Brain (organoid and tissue), 16 donors: ENCODE measurements at places on chromosomes 1 and 21.

DNA sequence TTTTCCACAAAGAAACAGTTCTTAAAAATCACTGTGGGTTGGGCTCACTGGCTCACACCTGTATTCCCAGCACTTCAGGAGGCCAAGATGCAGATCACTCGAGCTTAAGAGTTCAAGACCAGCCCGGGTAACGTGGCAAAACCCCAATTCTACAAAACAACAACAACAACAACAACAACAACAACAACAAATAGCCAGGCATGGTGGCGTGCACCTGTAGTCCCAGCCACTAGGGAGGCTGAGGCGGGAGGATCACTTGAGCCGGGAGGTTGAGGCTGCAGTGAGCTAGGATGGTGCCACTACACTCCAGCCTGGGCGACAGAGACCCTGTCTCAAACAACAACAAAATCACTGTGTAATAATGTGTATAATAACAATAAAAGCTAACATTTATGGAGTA lies 40.8 kb downstream of the CDCP2 start:
- DNase-seq: no peak

DNA sequence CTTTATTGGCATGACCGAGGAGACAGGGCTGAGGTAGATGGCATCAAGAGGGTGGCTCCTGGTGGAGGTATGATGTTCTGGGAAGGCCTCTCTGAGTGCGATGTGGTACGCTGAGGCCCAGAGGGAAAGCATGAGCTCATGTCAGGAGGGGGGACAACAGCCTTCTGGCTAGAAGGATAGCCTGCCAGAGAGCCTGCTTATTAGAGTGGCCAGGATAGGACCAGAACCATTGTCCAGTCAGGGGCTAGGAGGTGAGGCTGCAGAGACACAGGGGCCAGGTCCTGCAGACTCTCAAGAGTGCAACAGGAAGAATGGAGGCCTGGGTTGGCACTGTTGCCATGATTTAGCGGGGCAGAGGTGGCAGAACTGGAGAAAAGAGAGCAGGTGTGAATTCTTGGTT lies 7.3 kb downstream of the ADARB1 start:
- no peak for DNase-seq

GRCh38 chr1:52032785-52033131 lies 852 bp downstream of the KTI12 start:
- no peak for DNase-seq

- DNase-seq: no peak
Observed at GRCh38 chr1:244231193-244231571, 180.1 kb downstream of the ZBTB18 start.

GRCh38 chr21:38760762-38761155 lies 45.0 kb upstream of the ETS2 start:
- no peak for DNase-seq

DNA sequence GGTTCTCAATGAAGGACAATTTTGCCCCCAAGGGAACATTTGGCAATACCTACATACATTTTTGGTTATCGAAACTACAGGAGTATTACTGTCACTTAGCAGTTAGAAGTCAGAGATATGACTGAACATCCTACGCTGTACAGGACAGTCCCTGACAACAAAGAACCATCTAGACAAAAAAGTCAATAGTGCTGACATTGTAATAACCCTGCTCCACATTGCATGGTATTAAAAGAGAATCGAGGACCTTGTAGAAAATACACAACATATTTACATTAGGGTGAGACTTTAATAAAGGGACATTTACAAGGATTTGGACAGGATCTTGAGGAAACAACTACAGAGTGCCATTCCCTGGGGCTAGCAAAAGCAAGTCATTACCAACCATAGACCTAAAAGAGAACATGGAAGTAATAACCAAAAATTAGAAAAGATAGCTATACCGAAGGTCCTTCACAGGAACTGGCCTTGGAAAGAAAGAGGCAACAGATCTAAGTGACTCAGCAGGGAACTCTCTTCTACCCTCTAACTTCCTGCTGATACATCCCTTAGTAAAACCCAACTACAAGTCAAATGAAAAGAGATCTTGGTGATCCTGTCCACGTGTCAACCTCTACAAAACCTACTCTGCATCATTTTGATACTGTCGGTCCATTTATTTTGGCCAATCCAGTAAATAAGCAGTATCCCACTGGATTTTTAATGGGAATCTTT lies 40.2 kb downstream of the ANGPTL3 start:
- DNase-seq: no peak

DNA sequence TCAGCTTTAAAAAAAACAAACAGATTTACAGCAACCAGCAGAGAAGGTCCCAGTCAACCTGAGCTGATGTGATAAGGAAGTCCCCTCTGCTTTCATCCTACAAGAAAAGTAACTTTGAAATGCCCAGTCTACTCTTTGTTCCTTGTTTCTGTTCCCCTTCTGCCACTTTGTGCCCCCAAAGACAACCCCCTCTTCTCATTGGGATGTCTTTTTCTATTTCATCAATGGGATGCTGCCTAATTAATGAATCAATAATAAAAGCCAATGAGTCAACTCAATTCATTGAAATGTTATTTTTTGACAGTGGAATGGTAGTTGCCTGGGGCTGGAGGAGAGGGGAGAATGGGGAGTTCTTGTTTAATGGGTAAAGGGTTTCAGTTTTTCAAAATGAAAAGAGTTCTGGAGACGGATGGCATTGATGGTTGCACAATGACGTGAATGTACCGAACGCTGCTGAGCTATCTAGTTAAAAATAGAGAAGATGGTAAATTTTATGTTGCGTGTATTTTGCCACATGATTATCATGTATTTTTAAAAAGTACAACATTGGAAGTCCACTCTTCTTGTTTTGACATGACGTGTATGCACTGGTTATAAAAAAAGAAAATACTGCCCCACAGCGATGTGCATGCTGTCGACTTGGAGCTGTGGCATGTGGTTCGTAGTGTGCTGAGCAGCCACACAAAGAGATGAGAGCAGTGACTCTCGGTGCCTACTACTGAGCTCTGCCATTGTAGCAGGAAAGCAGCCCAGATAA lies 22.4 kb upstream of the PADI2 start:
- peak; percentile 71 for DNase-seq
